ENCODE measurements at places on chromosomes 6 and 20. TPM values are rescaled to one million over a fixed set of nuclear protein-coding genes. Genes with fewer than 3 reads are reported as not detected.

DNA sequence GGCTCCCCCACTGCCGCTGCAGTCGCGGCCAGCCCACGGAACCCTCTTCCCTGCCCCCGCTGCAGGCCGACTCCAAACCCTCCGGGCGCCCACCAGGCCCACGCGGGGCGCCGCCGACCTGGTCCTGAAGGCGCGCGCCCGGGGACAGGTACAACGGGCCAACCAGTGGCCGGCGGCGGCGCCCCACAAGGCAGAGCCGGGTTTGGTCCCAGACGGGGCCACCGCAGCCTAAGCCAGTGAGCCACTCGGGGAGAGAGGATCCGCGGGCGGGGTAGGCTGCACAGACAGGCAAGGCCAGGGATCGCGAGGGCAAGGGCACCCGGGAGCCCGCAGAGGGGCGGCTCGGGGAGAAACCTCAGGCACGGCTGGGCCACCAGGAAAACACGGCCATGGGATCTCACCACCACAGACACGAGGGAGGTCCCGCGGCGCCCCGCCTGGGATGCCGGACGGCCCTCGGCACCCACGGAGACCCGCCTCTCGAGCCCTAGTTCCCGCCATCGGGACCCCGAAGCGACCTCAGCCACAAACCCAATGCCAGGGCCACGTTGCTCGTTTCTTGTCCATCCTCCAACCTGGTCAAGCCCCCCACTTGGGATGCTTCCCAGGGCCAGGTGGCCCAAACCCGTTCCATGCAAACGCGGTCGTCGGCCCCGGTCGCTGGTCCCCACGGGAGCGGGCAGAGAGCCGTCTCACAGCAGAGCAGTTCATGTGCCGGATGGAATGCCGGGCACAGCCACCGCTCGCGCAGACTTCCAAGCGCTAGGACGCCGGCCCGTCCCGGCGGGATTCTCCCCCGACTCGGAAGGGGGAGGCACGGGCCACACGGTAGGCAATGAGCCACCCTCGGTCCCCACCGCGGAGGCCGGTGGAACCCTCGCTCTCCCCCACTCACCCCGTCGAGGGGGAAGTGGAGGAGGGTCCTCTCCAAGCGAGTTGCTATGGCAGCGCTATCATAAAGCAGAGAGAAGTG lies 1956.6 kb upstream of the DEFB115 start:
- no peaks in the 10 kb centered on the region for H3K36me3 ChIP-seq
- no peak overlapping the region for H3K4me3 ChIP-seq
- no peaks in the 10 kb centered on the region for H3K27me3 ChIP-seq
- DNase-seq = no peak

DNA sequence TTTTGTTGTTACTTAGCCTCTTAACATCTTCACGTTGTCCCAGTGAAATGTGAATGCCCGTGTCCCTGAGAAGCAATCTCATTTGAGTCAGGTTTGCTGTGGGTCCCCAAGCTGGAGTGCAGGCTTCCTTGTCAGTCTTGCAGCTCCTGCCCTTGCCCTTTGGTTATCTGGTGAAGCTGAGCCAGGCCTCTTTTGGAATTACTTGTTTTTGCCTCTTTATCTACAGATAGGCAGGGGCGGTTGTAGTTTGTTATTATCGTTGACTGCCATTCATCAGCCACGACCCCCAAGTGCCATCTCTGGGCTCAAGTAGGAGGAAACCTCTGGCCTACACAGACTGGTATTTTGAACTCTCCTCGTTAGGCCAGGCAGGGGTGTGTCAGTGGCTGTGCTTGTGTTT lies 2.2 kb downstream of the TMEM14C start:
- no peaks in the 10 kb centered on the region for H3K27me3 ChIP-seq
- H3K27ac ChIP-seq = no peak overlapping the region
- DNase-seq = no peak
- H3K4me1 ChIP-seq = peaks cover 15% of the 10 kb centered on the region

GRCh38 chr6:19837511-19838441 lies 606 bp downstream of the ID4 start:
- peaks cover 18% of the 10 kb centered on the region for H3K36me3 ChIP-seq
- H3K27ac ChIP-seq = peak overlapping the region; percentile 88
- peaks cover 34% of the 10 kb centered on the region for H3K4me1 ChIP-seq
- peak overlapping the region; percentile 84 for H3K4me3 ChIP-seq
- H3K27me3 ChIP-seq = no peaks in the 10 kb centered on the region

- H3K4me1 ChIP-seq = peaks cover 28% of the 10 kb centered on the region
- H3K36me3 ChIP-seq = no peaks in the 10 kb centered on the region
- no peak for DNase-seq
- no peak overlapping the region for H3K27ac ChIP-seq
- H3K27me3 ChIP-seq = no peaks in the 10 kb centered on the region
- H3K4me3 ChIP-seq = no peak overlapping the region
These were observed 315.4 kb upstream of the TBX18 start for GRCh38 chr6:85079761-85080160.

DNA sequence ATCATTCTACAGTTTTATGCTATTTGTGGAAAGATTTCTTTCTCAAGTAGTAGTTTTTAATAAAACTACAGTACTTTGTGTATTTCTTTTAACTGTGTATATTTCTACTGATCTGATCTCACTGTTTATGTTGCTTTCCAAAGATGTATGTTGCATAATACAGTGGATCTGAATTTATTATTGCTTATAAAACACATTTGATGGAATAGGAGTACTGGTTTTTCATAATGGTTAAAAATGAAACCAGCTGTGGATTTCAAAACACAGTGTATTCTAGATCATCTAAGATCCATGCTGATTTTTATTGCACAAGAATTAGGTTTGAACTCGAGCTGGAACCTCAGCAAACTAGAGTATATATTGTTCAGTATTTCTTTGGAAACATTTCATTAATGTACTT lies 8.0 kb downstream of the NKX2-4 start:
- peaks cover 9% of the 10 kb centered on the region for H3K27me3 ChIP-seq
- no peak overlapping the region for H3K4me3 ChIP-seq
- peaks cover 29% of the 10 kb centered on the region for H3K36me3 ChIP-seq
- no peaks in the 10 kb centered on the region for H3K4me1 ChIP-seq

DNA sequence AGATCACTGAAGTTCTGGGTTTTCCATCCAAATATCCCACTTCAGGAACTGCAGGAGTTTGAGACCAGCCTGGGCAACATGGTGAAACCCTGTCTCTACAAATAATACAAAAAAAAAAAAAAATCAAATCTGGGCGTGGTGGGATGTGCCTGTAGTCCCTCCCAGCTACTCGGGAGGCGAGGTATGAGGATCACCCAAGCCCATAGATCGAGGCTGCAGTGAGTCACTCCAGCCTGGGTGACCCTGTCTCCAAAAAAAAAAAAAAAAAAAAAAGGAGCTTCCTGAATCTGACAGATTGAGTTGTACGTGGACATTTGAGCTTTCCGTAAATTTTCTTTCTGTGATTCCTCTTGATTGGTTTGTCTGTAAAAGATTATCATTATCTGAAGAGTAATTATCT lies 55.6 kb downstream of the TULP4 start:
- no peaks in the 10 kb centered on the region for H3K4me1 ChIP-seq
- H3K27ac ChIP-seq = no peak overlapping the region
- H3K27me3 ChIP-seq = no peaks in the 10 kb centered on the region
- no peak for DNase-seq
- no peaks in the 10 kb centered on the region for H3K36me3 ChIP-seq
- no peak overlapping the region for H3K4me3 ChIP-seq

MCCD1 gene
- not detected for total RNA-seq

RTEL1 gene
- total RNA-seq = 45.6 TPM

CLPSL1 gene
- not detected for total RNA-seq

All from A673 (cell line).